ENCODE measurements at places on chromosomes 5 and 9.
A peak's percentile ranks its signal among the peaks of the same experiment; 100 is the strongest.

GRCh38 chr5:163503106-163504078 lies 2.0 kb upstream of the MAT2B start:
- peak overlapping the region; percentile 99 for H3K4me3 ChIP-seq
- no peaks in the 10 kb centered on the region for H3K27me3 ChIP-seq
- H3K36me3 ChIP-seq = peaks cover 5% of the 10 kb centered on the region
- H3K27ac ChIP-seq = peak overlapping the region; percentile 99
- DNase-seq = peak; percentile 65

GRCh38 chr5:111131356-111131755 lies 39.2 kb downstream of the WDR36 start:
- DNase-seq = no peak
- no peak overlapping the region for H3K27ac ChIP-seq
- peaks cover 25% of the 10 kb centered on the region for H3K36me3 ChIP-seq
- peaks cover 8% of the 10 kb centered on the region for H3K4me1 ChIP-seq
- H3K27me3 ChIP-seq = no peaks in the 10 kb centered on the region

- no peak for DNase-seq
- no peak overlapping the region for H3K4me3 ChIP-seq
- H3K4me1 ChIP-seq = no peaks in the 10 kb centered on the region
- H3K27ac ChIP-seq = no peak overlapping the region
- H3K36me3 ChIP-seq = no peaks in the 10 kb centered on the region
These were observed 252.9 kb downstream of the HSPA4 start for GRCh38 chr5:133304707-133305216.

- H3K36me3 ChIP-seq = no peaks in the 10 kb centered on the region
- H3K4me1 ChIP-seq = no peaks in the 10 kb centered on the region
- H3K27me3 ChIP-seq = peaks cover 1% of the 10 kb centered on the region
These were observed 134.1 kb downstream of the NUDT12 start for GRCh38 chr5:103428411-103428871.

- no peak for DNase-seq
- H3K36me3 ChIP-seq = no peaks in the 10 kb centered on the region
- H3K4me1 ChIP-seq = peaks cover 12% of the 10 kb centered on the region
These were observed 50.5 kb downstream of the HSD17B3 start for GRCh38 chr9:96251451-96251850.

DNA sequence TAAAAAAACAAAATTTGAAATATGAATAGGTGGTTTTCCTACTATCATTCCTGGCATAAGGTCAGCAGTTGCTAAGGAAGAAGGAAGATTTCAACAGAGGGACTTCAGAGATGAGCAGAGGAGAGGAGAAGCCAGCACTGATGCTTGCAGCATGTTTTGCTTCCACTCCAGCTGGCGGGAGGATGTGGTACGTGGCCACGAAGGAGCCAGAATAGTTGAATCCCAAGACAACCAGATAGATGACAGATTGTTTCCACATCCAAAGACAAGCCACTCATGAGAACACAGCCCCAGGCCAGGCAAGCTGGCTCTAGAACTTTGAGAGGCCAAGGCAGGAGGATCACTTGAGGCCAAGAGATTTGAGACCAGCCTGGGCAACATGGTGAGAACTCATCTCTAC lies 15.1 kb downstream of the TIMD4 start:
- peak; percentile 70 for DNase-seq
- no peaks in the 10 kb centered on the region for H3K27me3 ChIP-seq
- no peak overlapping the region for H3K4me3 ChIP-seq
- peaks cover 18% of the 10 kb centered on the region for H3K4me1 ChIP-seq
- H3K27ac ChIP-seq = peak overlapping the region; percentile 12

DNA sequence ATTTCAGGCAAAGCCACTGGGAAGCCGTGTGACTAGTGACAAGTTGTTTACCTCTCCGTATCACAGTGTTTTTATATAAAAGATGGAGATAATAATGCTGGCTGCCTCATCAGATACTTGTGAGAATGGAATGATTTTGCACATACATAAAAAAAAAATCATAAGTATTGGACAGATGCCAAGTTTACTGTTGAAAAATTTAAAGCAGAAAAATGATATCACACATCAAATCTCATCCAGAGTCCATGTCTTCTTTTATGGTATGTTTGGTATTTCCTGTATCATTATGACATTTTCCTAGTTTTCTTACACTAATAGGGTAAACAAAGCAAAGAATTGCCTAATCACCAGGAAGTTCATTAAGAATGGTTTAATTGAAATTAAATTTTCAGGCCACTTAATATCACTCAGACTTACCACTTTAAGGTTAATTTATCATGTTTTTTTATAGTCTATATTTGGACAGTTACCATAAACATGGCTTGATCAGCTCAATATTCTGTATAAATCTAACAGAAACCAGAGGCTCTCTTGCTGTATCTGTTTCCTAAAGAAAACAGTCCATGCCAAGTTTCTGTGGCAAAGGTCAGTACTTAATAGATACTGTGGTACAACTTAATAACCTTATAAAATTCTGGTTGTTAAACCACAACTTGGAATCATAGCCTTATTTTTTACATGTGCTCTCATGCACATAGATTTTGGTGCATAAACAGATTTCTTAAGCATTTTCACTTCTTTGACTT lies 656.5 kb upstream of the RIOK2 start:
- no peaks in the 10 kb centered on the region for H3K4me1 ChIP-seq
- no peaks in the 10 kb centered on the region for H3K36me3 ChIP-seq
- H3K27me3 ChIP-seq = no peaks in the 10 kb centered on the region
- H3K4me3 ChIP-seq = no peak overlapping the region
- no peak overlapping the region for H3K27ac ChIP-seq

DNA sequence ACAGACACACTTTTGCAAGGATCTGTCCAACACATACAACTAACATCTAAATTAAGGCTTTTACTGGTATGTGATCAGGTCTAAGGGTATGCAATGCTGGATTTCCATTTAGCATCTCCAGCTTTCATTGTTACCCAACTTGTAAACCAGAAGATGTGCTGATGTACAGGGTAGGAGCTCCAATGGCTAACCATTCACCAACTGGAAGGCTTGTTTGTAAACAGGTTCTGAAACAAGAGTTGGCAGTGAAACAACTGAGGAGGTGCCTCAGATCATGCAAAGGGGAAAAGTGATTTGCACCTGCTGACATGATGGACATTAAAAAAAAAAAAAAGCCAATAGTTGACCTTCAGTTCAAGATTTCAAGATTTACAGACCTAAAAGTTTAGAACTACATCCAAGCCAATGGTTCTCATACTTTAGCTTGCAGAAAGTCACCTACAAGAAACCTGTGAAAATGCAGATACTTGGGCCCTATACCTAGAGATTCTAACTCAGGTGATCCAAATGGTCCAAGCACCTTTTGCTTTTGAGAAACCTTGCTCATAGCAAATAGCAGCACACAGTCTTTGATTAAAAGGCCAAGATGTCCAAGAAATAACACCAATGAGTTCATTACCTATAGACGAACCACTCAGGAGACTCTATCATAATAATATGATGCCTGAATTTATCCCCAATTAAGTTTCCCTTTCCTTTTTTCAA lies 64.0 kb upstream of the GLRX start:
- DNase-seq = no peak
- H3K4me1 ChIP-seq = peaks cover 7% of the 10 kb centered on the region
- H3K27me3 ChIP-seq = no peaks in the 10 kb centered on the region
- no peak overlapping the region for H3K27ac ChIP-seq
- peaks cover 16% of the 10 kb centered on the region for H3K36me3 ChIP-seq

DNA sequence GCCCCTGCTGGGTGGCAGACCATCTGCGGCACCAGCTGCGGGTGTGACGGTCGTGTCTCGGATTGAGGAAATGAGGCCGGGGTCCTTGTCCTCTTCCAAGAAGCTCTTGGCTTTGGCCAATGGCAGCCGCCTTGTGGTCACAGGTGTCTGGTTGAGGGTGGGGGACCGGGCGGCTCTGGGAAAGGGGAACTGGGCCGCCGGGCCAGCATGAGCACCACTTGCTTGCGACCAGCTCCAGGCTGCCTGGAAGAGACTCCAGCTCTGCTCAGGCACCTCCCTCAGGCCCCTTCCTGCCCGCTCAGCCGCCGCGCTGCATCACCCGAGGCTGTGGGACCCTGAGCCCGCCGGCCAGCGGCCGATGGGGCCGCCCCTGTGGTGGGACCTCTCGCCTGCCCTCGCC lies 59.7 kb downstream of the RXRA start:
- no peak overlapping the region for H3K4me3 ChIP-seq
- no peak overlapping the region for H3K27ac ChIP-seq
- H3K4me1 ChIP-seq = peaks cover 44% of the 10 kb centered on the region
- H3K27me3 ChIP-seq = peaks cover 4% of the 10 kb centered on the region

DNA sequence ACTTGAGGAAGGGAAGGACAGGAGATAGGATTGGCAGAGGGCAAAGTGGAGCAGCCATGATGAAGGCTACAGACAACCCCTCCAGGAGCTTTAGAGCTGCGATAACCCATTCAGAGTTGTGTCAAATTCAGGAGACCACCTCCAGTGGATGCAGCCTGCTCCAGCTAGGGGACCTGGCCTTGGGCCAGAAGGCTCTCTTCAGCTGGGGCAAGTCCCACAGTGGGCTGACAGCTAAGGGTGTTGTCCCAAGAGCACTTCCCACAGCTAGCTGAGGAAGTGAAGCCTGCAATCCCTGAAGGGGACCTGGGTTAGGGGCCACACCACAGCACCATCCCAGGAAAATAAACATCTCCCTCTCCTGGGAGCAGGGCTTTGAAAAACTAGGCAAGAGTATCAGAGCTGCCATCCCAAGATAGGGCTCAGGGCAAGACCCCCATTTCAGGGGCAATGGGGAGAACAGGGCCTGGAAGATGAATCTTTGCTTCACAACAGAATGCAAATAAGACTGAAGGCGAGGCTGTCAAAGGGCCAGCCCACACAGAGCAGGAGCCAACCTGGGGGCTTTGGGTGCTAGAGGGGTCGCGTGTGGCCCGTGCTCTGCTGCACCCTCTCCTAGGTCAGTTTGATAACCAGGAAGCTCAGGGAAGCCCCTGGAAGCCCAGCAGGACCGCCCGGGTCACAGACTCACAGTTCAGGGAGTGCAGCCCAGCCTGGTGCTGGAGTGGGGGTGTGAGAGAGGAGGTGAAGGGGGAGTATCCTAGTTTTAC lies 19.3 kb upstream of the DAPK1 start:
- no peak overlapping the region for H3K27ac ChIP-seq
- H3K27me3 ChIP-seq = no peaks in the 10 kb centered on the region

GRCh38 chr5:116374434-116374852 lies 200.2 kb downstream of the SEMA6A start:
- H3K4me3 ChIP-seq = no peak overlapping the region
- peaks cover 28% of the 10 kb centered on the region for H3K4me1 ChIP-seq
- no peaks in the 10 kb centered on the region for H3K27me3 ChIP-seq
- peak; percentile 8 for DNase-seq
- peaks cover 2% of the 10 kb centered on the region for H3K36me3 ChIP-seq

- peaks cover 3% of the 10 kb centered on the region for H3K27me3 ChIP-seq
- no peak for DNase-seq
- no peak overlapping the region for H3K4me3 ChIP-seq
- no peaks in the 10 kb centered on the region for H3K36me3 ChIP-seq
- no peak overlapping the region for H3K27ac ChIP-seq
These were observed 233.4 kb upstream of the ST8SIA4 start for GRCh38 chr5:101136454-101136853.

DNA sequence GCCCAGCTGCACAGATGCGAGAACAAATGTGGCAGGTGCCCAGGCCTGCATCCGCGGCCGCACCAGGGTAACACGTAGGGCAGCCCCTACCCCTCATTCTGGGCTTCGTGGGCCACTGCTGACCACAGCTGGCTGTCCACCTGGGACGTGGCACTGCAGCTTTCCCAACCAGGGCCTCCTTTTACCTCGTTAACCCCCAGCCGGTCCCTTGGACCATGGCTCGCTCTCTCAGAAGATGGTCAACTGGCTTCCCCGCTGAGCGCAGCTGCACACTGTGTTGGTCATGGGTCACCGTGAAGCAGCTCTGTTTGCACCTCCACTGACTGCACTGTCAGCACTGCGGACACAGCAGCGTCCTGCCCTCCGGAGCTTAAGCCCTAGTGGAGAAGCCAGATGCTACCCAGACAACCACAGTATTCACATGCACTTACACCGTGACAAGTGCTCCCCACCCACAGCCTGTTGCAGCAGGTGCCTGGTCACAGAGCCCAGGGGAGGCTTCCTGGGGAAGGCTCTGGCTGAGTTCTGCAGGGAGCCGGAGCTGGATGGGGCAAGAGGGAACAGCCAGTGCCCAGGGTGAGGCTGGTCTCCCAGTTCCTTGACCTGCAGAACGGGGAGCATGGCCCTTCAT lies 10.5 kb upstream of the PLEKHG4B start:
- H3K27ac ChIP-seq = no peak overlapping the region
- H3K36me3 ChIP-seq = no peaks in the 10 kb centered on the region
- H3K4me1 ChIP-seq = no peaks in the 10 kb centered on the region

GRCh38 chr5:58849223-58849622 lies 266.3 kb downstream of the RAB3C start:
- H3K36me3 ChIP-seq = no peaks in the 10 kb centered on the region
- no peak for DNase-seq
- H3K4me1 ChIP-seq = no peaks in the 10 kb centered on the region
- peaks cover 3% of the 10 kb centered on the region for H3K27me3 ChIP-seq
- H3K27ac ChIP-seq = no peak overlapping the region

GRCh38 chr5:113660706-113661250 lies 147.3 kb downstream of the YTHDC2 start:
- no peaks in the 10 kb centered on the region for H3K4me1 ChIP-seq
- no peak overlapping the region for H3K27ac ChIP-seq
- peaks cover 25% of the 10 kb centered on the region for H3K27me3 ChIP-seq
- H3K36me3 ChIP-seq = no peaks in the 10 kb centered on the region
- no peak overlapping the region for H3K4me3 ChIP-seq
- no peak for DNase-seq

DNA sequence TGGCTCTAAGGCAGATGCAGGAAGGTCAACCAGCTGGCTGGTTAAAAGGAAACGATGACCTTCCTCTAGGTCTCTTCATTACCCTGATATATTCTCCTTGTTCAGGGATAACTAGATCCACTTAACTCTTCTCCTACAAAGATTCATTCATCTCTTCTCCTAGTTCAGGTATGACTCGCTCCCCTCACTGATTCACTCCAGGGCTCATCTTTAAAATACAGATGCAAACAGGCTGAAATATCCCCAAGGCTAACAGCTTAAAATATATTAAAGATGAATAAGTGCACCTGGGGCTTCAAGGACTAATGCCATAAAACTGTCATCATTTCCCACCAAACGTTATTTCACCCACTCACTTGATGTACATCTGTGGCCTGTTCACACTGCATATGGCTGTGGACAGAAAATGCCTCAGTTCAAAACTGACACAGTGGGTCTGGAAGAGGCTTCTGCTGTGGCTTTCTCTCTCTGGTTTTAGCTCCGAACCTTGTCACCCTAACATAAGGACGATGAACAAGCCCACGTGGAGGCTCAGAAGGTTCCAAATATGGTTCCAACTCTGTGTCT lies 366.9 kb downstream of the DEPDC1B start:
- peaks cover 3% of the 10 kb centered on the region for H3K27me3 ChIP-seq
- no peaks in the 10 kb centered on the region for H3K4me1 ChIP-seq
- no peaks in the 10 kb centered on the region for H3K36me3 ChIP-seq
- no peak overlapping the region for H3K27ac ChIP-seq
- DNase-seq = no peak
- no peak overlapping the region for H3K4me3 ChIP-seq

GRCh38 chr9:93684806-93685543 lies 108.6 kb downstream of the PHF2 start:
- no peaks in the 10 kb centered on the region for H3K4me1 ChIP-seq
- H3K27ac ChIP-seq = no peak overlapping the region
- no peak for DNase-seq
- no peaks in the 10 kb centered on the region for H3K27me3 ChIP-seq

All from activated CD8-positive, alpha-beta T cell treated with anti-CD3 and anti-CD28 coated beads for 36 hours (primary cell).